ENCODE measurements at places on chromosomes 5 and 9. TPM values are rescaled to one million over a fixed set of nuclear protein-coding genes. Genes with fewer than 3 reads are reported as not detected.

GRCh38 chr9:122605691-122606090 lies 8.8 kb upstream of the OR1Q1 start:
- no peak for DNase-seq

DNA sequence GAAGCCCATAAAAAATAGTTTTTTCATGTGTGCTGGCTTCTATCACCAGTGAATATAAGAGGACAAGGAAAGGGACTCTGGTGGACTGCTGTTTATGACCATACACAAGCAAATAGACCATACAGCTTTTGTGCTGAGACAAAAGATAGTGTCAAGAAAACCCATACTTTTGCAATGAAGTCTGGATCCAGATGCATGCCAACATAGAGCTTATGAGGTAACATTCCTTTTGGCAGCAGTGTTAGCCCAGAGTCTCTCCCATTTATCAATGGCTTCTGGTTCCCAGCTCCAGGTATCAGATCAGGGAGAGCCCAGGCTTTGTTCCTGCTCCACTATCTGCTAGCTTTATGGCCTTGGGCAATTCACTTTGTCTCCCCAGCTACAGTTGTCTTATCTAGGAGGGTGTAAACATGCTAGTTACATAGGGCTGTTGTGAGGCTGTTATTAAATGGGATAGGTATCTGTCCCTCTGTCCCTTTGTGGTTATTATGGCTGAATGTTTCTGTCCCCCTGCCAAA lies 55.6 kb downstream of the CCDC192 start:
- no peak for DNase-seq

Gene PAPPA
- not detected for total RNA-seq

DNA sequence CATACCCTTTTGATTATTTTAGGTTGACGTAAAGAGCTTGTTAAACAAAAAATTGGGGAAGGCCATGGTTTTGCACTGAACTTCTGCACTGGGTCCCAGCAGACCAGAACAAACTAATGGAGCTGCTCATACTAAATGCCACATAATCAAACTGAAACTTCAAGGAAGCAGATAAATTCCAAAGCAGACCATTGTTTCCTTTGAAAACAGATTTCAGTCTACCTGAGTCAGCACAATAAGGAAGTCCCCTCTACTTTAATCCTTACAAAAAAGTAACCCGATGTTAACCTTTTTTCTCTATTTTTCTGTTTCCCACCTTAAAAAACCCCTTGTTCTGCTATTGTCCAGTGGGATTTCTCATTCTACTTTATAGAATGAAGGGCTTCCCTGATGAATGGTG lies 39.2 kb downstream of the WDR36 start:
- no peak for DNase-seq

DNA sequence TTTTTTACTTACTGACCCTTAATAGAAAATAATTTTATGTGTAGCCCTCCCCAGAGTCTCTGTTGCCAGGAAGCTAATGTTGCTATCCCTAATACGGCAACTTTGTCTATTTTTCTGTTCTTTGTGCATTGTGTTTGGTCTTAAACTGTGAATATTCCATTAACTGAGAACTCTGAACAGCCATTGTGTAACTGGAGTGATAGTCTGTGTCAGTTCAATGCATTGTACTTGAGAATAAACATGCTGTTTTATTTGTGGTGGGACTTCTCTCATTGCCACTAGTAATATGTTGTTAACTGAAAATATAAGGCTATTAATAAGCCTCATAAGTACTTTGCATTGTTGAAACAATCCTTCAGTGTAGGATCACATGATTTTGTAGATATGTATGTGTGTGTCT lies 278.3 kb upstream of the DMRT1 start:
- DNase-seq, result no peak

DNA sequence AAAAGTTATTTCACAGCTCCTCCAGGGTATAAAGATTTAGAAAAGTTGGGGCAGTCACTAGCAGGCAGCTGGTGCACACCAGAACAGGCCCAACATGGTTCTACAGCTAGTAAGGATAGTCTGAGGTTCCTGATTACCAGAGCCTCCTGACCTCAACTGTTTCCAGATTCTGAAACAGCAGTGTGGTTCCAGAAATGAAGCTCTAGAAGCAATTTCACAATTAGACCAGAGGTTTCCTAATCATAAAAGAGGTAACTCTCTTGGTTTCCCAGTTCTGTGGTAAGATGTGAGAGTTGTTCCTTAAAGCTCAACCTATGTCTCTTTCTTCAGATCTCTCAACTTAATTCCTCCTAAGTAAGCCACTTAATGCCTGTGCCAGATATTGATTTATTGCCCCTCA lies 11.9 kb downstream of the AGTPBP1 start:
- DNase-seq, result no peak

GRCh38 chr5:154523709-154524108 lies 45.7 kb upstream of the HAND1 start:
- DNase-seq, result no peak

GRCh38 chr9:36731068-36731956 lies 158.6 kb downstream of the MELK start:
- no peak for DNase-seq
